Right lung (tissue), 10 donors: ENCODE measurements at places on chromosomes 6 and 20. TPM values are rescaled to one million over a fixed set of nuclear protein-coding genes. Genes with fewer than 3 reads are reported as not detected.

- no peak for DNase-seq
Observed at GRCh38 chr20:40771308-40771610, 82.2 kb upstream of the MAFB start.

DNA sequence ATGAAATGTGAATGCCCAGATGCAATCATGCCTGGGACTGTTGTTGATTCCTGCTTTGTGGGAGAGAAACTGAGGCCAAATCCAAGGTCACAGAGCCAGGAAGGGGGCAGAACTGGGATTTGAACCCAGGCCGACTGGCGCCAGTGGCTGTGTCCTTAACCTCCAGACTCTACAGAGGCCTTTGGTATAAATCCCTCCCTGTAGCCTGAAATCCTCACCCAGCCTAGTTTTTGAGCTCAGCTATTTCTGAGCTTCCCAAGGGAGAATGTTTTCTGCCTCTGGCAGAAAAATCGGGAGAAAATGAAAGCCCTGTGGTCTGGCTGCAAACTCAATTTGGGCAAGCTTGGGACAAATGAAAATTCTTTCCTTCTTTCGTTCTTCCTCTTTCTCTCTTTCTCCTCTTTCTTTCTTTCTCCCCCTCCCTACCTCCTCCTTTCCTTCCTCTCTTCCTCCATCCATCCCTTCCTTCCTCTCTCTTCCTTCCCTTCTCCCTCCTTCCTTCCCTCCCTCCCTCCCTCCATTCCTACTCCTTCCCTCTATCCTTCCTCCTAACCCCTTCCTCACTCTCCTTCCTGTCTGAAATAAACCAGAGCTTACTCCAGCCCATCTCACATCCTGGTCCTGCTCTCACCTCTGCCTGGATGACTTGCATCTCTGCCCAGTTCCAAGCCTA is 34.9 kb downstream of the SNAI1 start:
- no peak for DNase-seq

DNA sequence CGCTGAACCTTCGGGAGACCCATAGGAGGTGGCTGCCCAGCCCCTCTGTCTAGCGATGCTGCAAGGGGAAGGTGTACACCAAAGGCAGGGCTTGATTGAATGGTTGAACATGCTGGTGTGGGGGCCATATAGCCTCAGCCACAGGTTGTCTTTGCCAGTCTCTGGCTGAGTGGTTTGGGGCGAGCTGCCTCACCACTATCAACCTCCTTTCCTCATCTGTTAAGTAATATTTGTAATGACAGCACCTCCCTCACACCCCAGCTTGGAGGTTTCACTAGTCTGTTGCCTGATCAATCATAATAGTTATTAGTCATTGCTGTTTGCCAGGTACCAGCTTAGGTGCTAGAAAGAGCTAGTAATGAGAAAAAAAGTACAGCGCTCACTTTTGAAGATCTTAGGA is 11.8 kb upstream of the ZNF831 start:
- no peak for DNase-seq

GRCh38 chr6:33925210-33925609 is 121.4 kb upstream of the MLN start:
- no peak for DNase-seq

GRCh38 chr20:19495905-19496703 is 262.0 kb upstream of the RIN2 start:
- DNase-seq, result no peak

DNA sequence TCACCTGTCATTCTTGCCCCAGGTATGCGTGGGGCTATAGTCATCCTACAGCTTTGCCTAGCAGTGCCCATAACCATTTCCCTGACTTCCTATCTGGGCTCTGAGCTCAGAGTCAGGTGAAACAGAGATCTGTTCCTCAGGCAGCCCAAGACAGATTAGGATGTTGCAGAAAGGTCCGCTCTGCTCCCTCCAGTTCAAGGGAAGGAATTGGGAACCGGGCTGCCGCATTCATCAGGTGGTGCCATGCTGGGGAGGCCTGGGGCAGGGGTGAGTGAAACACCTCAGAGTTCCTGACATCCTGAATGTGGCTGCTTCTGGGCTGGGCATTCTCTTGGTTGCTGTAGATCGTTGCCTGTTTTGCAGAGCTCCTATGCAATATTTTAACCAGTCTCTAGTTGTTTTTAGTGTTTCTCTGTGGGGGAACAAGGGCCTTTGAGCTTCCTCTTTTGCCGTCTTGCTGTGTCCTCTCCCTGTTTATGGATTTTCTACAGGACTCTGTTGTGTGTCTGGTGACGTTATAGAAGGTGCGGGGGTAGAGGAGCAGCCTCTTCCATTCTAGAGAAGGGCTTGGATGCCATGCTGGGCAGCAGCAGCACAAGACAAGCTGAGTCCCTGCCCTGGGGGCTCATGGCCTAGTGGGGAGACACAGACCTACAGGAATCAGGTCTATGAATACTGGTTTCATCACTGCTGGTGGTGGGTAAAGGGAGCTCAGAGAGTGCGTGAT is 9.2 kb downstream of the ENTPD6 start:
- DNase-seq, result no peak

GRCh38 chr20:48892891-48893290 is 28.6 kb upstream of the ARFGEF2 start:
- DNase-seq, result no peak

DNA sequence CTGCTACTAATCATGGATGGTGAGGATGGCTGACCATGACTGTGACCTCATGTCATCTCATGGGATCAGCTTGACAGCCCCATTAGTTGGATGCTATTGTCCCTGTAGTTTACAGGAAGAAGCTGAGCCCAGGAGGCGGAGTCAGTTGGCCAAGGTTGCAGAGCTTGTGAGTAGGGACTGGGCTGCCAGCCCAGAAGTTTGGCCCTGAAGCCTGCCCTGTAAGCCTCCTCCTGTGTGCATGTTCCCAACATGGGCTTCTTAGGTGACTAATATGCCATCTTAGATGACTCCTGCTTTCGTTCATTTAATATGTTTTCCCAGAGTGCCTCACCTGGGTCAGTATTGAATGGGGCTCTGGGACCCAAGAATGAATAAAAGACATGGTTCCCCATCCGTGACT is 6.9 kb downstream of the EDN3 start:
- no peak for DNase-seq

DNA sequence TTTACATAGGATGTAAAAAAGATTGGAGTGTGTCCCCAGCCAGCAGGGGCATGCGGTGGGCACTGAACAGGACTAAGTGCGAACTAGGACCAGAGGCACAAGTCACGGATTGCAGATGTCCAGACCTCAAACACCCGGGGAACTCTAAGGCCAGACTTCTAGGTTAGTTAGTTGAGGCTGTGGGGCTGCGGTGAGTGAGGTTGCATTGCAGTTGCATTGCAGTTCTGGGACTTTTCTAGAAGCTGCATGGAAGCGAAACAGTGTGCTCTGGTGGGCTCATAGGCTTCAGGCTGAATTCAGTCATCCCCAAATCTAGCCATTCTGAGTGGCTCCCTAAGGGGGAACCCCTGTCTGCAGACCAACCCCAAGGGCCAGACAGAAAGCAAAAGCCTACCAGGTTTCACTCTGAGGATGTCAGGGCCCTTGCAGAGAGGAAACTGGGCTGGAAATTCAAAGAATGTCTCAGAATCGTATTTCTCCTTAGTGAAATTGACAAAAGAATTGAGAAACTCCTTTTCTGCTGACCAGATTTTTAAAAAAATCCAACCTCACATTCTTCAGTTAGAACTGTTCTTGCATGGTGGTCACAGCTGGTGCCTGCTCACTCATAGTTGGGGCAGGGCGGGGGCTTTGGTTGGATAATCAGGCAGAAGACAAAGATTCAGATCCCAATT is 182.8 kb downstream of the ZDHHC14 start:
- DNase-seq, result no peak

DNA sequence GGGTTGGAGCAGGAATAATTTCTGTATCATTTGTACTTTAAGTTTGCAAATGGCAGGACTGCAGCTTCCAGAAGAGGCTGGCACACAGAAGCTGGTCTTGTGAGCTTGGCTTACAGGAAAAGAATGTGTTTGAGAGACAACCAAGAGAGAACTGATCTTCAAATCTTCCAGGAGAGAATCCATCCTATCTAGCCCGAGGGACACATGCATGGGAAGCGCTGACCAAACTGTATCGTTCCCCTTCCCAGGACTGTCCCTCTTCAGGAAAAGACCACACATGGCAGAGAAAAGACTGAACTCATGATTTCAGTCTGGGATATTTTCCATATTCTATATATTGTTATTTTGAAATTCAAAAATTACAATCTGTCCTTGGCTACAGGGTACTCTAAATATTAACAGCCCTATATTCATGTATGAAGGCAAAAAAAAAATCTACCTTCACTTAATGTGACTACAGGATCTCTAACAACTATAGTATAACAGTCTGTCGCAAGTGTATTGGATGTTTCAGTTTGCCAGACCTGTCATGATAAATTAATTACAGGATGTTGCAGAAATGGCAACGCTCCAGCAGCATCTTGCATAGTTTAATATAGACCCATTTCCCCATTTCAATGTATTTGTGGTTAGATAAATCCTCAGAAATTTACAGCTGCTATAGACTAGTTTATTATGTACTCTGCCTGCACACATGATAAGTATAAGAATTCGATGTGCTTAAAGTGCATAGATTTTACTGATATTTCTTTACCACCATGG is 99.4 kb downstream of the MYB start:
- no peak for DNase-seq

GRCh38 chr6:106163966-106164877 is 78.1 kb downstream of the PRDM1 start:
- peak; percentile 46 for DNase-seq

The FGD2 gene
- polyA plus RNA-seq, result 3.1 TPM

The GPX5 gene
- polyA plus RNA-seq, result 0.05 TPM

The APOM gene
- polyA plus RNA-seq, result 4.5 TPM
